MM.1S (cell line): ENCODE measurements at places on chromosomes 1 and 21.

DNA sequence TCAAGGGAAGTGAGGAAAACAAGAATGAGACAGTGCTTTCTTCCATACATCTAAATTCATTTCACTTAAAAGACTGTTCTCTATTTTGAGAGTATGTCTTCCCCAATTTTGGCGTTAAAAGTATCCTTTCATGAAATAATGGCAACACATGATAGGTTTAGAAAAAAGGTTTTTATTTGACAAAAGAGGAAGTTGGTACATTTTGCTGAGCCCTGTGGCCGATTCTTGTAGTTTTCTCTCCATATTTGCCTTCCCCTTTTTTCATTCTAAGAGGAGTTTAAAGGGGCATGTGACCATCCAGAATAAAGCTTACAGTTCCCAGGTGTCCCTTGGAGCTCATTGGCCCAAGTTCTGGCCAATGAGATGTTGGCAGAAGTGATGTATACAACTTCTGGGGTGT lies 140.4 kb upstream of the KCNE2 start:
- no peak overlapping the region for H3K27ac ChIP-seq
- H3K4me3 ChIP-seq: no peak overlapping the region

- H3K36me3 ChIP-seq: no peaks in the 10 kb centered on the region
- peaks cover 24% of the 10 kb centered on the region for H3K4me1 ChIP-seq
- no peak overlapping the region for H3K27ac ChIP-seq
- H3K27me3 ChIP-seq: peaks cover 13% of the 10 kb centered on the region
- peak overlapping the region; percentile 55 for H3K4me3 ChIP-seq
- peak; percentile 38 for DNase-seq
Measured at GRCh38 chr1:153262462-153263157, 3.1 kb downstream of the LORICRIN start.

DNA sequence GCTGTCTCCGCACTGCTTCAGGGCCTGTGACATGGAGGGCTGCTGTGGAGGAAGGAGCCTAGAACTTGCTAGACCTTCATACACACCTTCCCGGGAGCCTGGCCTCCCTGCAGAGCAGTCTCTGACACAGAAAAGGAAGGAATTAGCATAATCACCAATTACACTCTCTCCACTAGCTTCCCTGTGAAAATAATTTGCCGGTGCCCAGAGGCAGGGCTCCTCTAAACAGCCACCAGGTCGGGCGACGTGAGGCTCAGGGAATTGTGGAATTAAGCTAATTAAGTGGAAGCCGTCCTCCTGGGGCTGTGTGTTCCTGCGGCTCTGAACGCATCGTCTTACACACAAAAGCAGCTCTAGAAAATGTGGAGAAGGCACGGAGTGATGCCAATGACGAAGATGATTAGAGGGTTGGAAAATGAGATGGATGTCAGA lies 82.6 kb downstream of the NENF start:
- H3K36me3 ChIP-seq: no peaks in the 10 kb centered on the region
- H3K4me3 ChIP-seq: no peak overlapping the region
- no peak for DNase-seq
- H3K4me1 ChIP-seq: no peaks in the 10 kb centered on the region
- no peaks in the 10 kb centered on the region; the same call in 1 of the 2 replicates for H3K27me3 ChIP-seq

DNA sequence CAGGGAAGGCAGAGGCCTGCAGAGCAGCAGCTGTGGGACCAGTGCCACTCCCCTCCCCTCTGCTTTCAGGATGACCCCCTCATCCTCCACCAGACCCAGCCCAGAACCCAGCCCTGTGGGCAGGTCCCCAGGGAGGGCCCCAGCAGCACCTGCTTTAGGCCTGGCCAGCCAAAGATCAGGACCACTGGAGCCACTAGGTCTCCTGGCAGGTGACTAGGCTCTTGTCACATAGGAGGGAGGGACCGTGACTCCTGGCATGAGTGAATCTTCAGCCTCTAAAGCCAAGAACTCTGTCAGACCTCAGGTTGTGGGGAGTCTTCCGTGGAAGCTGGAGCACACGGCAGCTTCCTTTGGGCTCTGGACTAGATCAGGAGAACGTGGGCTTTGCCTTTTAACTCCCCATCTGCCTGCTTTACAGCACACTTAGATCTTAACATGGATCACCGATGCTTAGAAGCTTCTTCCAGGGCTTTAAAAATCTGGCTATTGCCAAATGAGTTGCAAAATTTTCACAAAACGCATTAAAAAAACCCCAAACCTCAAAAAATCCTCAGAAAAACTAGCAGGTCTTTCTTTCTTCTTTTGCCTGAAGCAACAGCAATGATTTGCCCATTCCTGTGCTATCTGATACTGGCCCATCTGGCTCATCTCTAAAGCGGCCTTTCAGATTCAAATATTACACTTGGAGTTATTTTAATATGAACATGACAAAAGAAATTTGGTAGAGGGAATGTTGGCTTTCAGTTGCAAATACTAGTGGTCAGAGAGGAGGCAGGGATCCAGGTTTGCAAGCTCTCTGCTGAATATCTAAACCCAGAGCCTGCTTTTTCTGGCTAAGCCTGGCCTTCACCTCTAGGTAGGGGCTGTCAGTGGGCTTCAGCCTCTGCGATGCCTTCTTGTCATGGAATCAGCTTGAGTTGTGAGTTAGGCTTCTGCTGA lies 235.2 kb downstream of the SDCCAG8 start:
- DNase-seq: no peak
- no peak overlapping the region for H3K4me3 ChIP-seq
- H3K36me3 ChIP-seq: no peaks in the 10 kb centered on the region
- peaks cover 5% of the 10 kb centered on the region; the same call in 1 of the 2 replicates for H3K4me1 ChIP-seq
- H3K27ac ChIP-seq: no peak overlapping the region
